ENCODE measurements at places on chromosomes 3 and 15. TPM values are rescaled to one million over a fixed set of nuclear protein-coding genes. Genes with fewer than 3 reads are reported as not detected.
A peak's percentile ranks its signal among the peaks of the same experiment; 100 is the strongest.

Gene CA12
- 0.81 TPM for total RNA-seq

Gene XCR1
- not detected for total RNA-seq

Gene BFSP2
- not detected for total RNA-seq

Gene CTXN2
- 0.60 TPM for total RNA-seq

Gene MLF1
- 25.4 TPM for total RNA-seq

Gene RHOV
- not detected for total RNA-seq

Gene NRROS
- total RNA-seq: 0.58 TPM

Gene PRKCI
- total RNA-seq: 67.4 TPM

DNA sequence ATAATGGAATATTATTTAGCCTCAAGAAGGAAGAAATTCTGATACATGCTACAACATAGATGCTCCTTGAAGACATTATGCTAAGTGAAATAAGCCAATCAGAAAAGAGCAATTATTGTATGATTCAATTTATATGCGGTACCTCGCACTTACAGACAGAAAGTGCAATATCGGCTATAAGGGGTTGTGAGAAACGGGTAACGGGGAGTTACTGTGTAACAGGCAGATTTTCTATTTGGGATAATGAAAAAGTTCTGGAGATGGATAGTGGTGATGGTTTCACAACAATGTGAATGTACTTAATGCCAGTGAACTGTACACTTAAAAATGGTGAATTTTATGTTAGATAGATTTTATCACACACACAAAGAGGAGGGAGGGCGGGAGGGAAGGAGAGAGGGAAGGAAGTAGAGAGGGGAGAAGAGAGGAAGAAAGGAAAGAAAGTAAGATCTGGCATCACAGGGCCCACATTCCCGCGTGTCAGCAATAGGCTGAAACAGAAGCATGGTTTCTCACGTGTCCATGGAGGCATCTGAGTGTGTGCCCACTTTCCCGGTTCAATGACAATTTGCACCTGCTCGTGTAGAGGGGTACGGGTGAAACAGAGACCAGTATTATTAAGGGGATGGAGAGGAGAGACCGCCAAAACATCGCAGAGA lies 700 bp upstream of the BLM start:
- H3K4me1 ChIP-seq: peaks cover 12% of the 10 kb centered on the region
- DNase-seq: no peak
- H3K4me3 ChIP-seq: peak overlapping the region; percentile 76
- H3K36me3 ChIP-seq: peaks cover 6% of the 10 kb centered on the region
- no peaks in the 10 kb centered on the region for H3K27me3 ChIP-seq
- peak overlapping the region; percentile 70 for H3K27ac ChIP-seq

GRCh38 chr3:5011555-5012256 lies 32.5 kb downstream of the BHLHE40 start:
- H3K27me3 ChIP-seq: no peaks in the 10 kb centered on the region
- DNase-seq: no peak
- no peaks in the 10 kb centered on the region for H3K36me3 ChIP-seq
- H3K4me3 ChIP-seq: no peak overlapping the region
- no peak overlapping the region for H3K27ac ChIP-seq

GRCh38 chr3:51139616-51140015 lies 245.5 kb upstream of the MANF start:
- H3K27me3 ChIP-seq: no peaks in the 10 kb centered on the region
- H3K27ac ChIP-seq: no peak overlapping the region
- no peaks in the 10 kb centered on the region for H3K36me3 ChIP-seq

DNA sequence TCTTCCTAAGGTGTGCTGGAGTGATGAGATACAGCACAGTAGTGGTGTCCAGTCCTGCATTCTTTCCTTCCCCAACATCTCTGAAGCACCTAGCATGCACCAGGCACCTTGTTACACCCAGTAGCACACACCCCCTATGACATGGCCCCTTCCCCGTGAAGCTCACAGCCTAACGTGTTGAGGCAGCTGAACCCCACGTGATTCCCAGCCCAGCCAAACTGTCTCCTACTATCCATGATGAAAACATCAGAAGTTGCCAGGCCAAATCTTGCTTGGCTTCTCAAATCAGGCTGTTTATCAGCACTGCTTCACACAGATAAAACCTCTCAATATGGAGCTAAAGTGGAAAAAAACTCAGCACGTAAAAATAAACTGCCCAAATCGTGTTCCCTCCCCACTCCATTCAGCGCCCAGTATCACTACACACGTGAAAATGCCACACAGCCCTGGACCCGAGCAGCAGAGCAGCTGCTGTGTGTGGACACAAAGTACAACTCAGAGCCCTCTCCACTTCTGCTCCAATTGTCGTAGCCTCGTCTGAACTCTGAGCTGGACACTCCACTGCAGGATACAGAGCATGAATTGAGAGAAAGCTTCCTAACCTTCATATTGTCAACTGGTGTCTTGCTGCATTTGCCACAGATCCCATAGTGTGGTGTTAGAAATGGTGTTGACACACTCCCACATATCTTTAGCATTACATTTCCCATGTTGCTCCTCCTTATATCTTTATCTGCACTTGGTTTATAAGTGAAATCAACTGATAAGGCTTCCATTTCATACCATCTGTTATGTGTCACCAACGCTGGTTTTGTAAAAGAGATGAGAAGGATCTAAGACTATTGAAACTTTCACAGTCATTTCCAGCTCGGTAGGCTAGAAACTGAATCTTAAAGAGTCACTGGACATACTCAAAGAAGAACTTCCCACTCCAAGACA lies 279.8 kb downstream of the RORA start:
- no peak overlapping the region for H3K4me3 ChIP-seq
- H3K27ac ChIP-seq: no peak overlapping the region
- no peak for DNase-seq
- H3K36me3 ChIP-seq: no peaks in the 10 kb centered on the region
- no peaks in the 10 kb centered on the region for H3K27me3 ChIP-seq
- H3K4me1 ChIP-seq: no peaks in the 10 kb centered on the region

GRCh38 chr3:186583831-186584230 lies 13.3 kb downstream of the DNAJB11 start:
- no peaks in the 10 kb centered on the region for H3K27me3 ChIP-seq
- H3K27ac ChIP-seq: no peak overlapping the region
- DNase-seq: no peak
- no peaks in the 10 kb centered on the region for H3K4me1 ChIP-seq
- peaks cover 4% of the 10 kb centered on the region for H3K36me3 ChIP-seq

- DNase-seq: no peak
- H3K36me3 ChIP-seq: no peaks in the 10 kb centered on the region
- no peak overlapping the region for H3K27ac ChIP-seq
- no peaks in the 10 kb centered on the region for H3K27me3 ChIP-seq
Observed at GRCh38 chr3:120203016-120203415, 82.0 kb downstream of the GPR156 start.

GRCh38 chr3:161890147-161890625 lies 393.6 kb downstream of the OTOL1 start:
- no peak for DNase-seq
- H3K36me3 ChIP-seq: no peaks in the 10 kb centered on the region
- H3K4me1 ChIP-seq: no peaks in the 10 kb centered on the region
- no peaks in the 10 kb centered on the region for H3K27me3 ChIP-seq

GRCh38 chr15:42184296-42184695 lies 23.8 kb downstream of the VPS39 start:
- H3K27me3 ChIP-seq: no peaks in the 10 kb centered on the region
- H3K27ac ChIP-seq: no peak overlapping the region
- no peaks in the 10 kb centered on the region for H3K4me1 ChIP-seq
- peaks cover 8% of the 10 kb centered on the region for H3K36me3 ChIP-seq
- no peak overlapping the region for H3K4me3 ChIP-seq
- no peak for DNase-seq

GRCh38 chr15:53611145-53611920 lies 148.1 kb downstream of the WDR72 start:
- DNase-seq: no peak
- H3K27ac ChIP-seq: no peak overlapping the region
- H3K4me1 ChIP-seq: no peaks in the 10 kb centered on the region
- H3K27me3 ChIP-seq: no peaks in the 10 kb centered on the region
- no peak overlapping the region for H3K4me3 ChIP-seq
- no peaks in the 10 kb centered on the region for H3K36me3 ChIP-seq

- H3K4me3 ChIP-seq: no peak overlapping the region
- DNase-seq: no peak
- no peak overlapping the region for H3K27ac ChIP-seq
- H3K4me1 ChIP-seq: no peaks in the 10 kb centered on the region
Observed at GRCh38 chr3:181899702-181900101, 188.0 kb downstream of the SOX2 start.

GRCh38 chr3:175222356-175222755 lies 363.2 kb downstream of the NAALADL2 start:
- no peak overlapping the region for H3K4me3 ChIP-seq
- no peaks in the 10 kb centered on the region for H3K27me3 ChIP-seq
- H3K27ac ChIP-seq: no peak overlapping the region
- H3K4me1 ChIP-seq: no peaks in the 10 kb centered on the region
- no peaks in the 10 kb centered on the region for H3K36me3 ChIP-seq

GRCh38 chr3:27670619-27671018 lies 51.5 kb downstream of the EOMES start:
- no peaks in the 10 kb centered on the region for H3K27me3 ChIP-seq
- DNase-seq: no peak
- H3K4me3 ChIP-seq: no peak overlapping the region
- peaks cover 11% of the 10 kb centered on the region for H3K4me1 ChIP-seq
- H3K27ac ChIP-seq: no peak overlapping the region

GRCh38 chr15:57568299-57568698 lies 23.4 kb upstream of the MYZAP start:
- no peaks in the 10 kb centered on the region for H3K27me3 ChIP-seq
- DNase-seq: no peak
- no peak overlapping the region for H3K27ac ChIP-seq
- no peaks in the 10 kb centered on the region for H3K36me3 ChIP-seq

- H3K27ac ChIP-seq: no peak overlapping the region
- H3K36me3 ChIP-seq: no peaks in the 10 kb centered on the region
- peak; percentile 47 for DNase-seq
- H3K4me1 ChIP-seq: no peaks in the 10 kb centered on the region
Observed at GRCh38 chr3:54374214-54374852, 252.0 kb downstream of the CACNA2D3 start.

DNA sequence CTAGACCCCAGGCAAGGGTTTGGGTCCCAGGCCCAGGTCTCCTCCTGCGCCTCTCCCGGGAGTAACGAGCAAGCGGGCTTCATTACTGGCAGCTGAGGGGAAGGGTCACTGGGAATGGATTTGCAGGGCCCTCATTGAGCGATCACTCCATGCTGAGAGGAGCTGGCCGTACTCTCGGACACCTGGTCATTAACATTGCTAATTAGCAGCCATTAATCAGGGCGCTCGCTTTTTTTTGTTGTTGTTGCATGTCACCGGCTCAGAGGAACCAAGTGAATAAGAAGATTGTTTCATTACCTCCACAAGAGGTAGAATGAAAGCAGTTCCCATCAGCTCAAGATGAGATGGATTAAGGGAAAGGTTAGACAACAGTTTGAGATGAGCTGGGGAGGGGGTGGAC lies 293.0 kb upstream of the ATP11B start:
- H3K36me3 ChIP-seq: no peaks in the 10 kb centered on the region
- peak overlapping the region; percentile 99 for H3K27ac ChIP-seq
- H3K27me3 ChIP-seq: no peaks in the 10 kb centered on the region
- DNase-seq: peak; percentile 95

DNA sequence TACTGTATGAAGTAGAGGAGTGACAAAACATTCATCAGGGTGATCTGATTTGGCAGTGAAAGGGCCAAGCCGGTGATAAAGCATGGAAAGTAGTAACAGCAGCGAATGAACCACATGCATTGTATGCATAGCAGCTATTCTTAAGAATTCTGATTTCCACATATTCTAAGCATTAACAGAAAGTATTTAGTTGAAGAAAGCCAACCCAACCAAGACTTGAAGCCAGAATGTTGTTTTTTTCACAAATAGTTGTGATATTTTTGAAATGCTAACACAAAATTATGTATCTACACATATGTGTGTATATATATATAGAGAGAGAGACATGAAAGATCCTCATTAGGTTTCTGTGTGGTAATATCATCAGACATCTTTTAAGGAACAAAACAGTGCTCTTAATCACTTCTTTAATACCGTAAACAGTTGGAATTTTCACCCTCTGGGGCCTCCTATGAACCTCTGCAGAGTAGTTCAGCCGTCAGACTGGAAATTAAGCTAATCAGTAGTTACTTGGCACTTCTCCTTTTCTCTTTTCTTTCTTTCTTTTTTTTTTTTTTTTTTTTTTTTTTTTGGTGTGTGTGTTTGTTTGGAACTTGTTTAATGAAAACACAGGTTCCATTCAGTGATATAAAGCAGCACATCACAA lies 139.6 kb downstream of the CMSS1 start:
- no peak overlapping the region for H3K4me3 ChIP-seq
- no peak overlapping the region for H3K27ac ChIP-seq
- DNase-seq: no peak
- no peaks in the 10 kb centered on the region for H3K36me3 ChIP-seq

DNA sequence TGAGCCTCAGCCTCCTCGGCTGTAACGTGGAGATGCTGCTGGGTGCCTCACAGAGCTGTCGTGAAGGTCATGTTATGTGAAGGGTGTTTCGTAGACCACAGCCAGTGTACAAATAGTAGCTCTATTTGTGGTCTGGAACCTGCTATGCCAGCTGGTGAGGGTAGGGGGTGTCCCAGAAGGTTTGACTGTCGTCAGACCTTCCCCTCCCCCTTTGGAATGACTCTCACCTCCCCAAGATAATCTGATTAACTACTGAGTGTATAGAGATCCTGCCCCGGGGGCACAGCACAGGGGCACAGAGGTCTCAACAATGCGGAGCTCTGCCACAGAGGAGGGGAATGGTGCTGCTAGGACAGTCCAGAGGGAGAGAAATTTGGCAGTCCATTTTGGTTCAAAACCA lies 20.5 kb downstream of the FGD5 start:
- peak overlapping the region; percentile 16 for H3K4me3 ChIP-seq
- peak; percentile 89 for DNase-seq
- H3K27ac ChIP-seq: no peak overlapping the region
- H3K36me3 ChIP-seq: no peaks in the 10 kb centered on the region
- peaks cover 35% of the 10 kb centered on the region for H3K4me1 ChIP-seq

DNA sequence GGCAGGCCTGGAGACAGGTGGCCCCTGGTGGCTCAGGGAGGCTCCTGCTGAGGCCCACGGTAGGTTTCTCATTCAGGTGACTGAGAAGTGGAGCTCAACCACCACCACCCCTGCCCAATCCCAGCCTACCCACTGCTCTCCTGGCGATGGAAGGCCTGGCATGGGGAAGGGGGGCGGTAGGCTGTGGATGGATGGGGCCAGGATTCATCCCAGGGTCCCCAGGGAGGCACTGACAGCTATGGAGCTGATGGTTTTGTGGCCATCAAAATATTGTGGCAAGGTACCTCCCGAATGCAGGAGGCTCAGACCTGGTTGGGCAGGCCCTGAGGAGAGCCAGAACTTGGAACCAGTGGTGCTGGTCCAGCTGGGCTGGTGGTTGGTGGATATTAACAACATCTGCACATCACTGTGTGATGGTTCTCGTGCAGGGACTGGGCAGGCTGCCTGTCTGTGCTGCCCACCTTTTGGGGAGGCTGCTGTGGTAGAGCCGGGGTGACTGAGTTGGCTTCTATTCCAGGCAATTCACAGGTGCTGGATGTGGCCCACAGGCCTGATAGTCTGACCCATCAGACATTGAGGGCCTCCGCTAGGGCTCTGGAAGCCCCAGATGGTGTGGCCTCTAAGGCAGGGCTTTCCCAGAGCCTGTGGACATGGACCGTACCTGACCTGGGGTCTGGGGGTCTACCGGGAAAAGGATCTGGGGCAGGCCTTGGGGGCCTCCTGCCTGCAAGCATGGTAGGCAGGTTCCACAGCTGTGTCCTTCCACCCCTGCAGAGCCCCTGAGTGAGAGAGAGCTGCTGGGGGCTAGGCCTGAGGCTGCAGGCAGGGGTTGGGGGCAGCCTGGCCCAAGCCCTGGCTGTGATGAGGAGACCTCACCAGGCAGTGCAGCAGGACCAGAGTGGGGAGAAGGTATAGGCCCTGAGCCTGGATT lies 3.4 kb downstream of the ZBTB47 start:
- no peak overlapping the region for H3K27ac ChIP-seq
- no peak for DNase-seq
- peaks cover 12% of the 10 kb centered on the region for H3K4me1 ChIP-seq
- H3K4me3 ChIP-seq: no peak overlapping the region
- no peaks in the 10 kb centered on the region for H3K36me3 ChIP-seq

Measured in neural progenitor cell (in vitro differentiated cells).